ENCODE measurements at places on chromosomes 3 and 15.

DNA sequence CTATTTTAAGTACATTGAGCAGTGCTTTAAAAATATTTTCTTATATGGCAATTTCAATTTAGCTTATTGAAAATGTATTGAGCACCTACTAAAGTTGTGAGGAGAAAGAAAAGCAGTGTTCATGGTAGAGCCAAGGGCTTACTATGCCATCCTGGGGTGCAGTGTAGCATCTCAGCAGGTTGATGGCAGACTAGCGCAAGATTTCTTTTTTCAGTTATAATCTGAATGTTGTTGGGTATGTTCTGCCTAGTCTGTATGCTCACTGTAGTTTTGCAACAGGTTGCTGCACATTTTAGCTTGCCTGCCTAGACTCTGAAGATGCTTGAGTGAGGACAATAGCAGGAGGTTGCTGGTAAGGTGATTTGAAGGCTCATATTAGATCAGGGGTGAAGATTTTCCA, 103.1 kb upstream of the UNC13C start:
- no peak for DNase-seq

DNA sequence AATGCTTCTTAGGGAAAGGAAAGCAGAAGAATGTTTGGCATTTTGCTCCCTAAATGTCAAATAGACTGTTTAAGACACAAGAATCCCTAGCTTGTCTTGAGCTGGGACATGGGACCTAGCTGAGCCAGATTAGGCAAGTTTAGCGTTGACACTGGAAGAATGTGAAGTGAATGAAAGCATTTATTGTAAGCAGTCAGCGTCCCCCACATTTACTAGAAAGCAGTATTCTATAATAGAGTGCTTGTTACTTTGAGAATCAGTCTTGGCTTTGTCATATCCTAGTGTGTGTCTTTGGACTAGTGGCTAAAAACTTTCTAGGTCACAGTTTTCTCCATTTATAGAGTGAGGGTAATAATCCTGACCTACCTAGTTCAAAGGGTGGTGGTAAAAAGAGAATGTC, 161.6 kb downstream of the ADAMTSL3 start:
- DNase-seq, result no peak

DNA sequence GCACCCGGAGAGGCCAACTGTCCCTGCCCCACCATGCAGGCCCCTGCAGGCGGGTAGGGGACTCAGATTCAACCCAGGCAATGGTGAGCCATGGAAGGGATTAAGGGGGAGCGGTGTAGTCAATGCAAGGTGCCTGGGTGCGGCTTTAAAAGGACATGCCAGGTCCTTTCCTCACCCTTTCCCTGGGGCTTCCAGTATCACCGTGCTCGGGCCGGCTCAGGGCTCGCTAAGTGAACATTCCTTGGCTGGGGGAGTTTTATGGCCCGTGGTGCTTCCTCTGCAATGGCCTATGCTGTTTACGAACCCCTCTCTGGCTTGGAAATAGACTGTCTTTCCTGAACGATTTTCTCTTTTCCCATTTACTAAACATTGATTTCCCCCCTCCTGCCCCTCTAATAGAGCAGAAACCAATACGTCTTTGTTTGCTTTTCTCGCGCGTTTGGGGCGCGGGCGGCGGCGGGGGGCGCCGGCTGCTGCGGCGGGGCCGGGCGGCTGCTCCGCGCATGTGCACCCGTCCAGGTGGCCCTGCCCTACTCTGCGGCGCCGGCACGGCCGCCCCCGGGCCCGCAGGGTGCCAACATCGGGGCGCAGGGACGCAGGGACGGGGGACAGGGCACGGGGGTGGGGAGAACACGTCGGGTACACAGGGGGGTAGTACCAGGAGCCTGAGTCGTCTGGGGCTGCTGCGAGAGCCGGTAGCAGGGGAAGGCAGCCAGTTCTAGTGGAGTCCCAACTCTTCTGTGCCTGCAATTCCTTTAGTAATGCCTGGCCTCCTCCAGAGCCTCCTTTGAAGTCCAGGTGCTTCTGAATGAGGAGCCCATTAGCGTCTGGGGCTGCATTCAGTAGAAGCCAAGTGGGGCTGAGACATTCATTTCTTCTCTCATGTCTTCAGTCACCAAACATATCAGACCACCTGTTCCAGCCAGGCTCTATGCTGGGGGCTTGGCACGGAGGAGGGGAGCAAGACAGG, 26.9 kb upstream of the CACNA2D2 start:
- DNase-seq, result no peak

GRCh38 chr15:100753503-100753902, 126.1 kb upstream of the ALDH1A3 start:
- no peak for DNase-seq

DNA sequence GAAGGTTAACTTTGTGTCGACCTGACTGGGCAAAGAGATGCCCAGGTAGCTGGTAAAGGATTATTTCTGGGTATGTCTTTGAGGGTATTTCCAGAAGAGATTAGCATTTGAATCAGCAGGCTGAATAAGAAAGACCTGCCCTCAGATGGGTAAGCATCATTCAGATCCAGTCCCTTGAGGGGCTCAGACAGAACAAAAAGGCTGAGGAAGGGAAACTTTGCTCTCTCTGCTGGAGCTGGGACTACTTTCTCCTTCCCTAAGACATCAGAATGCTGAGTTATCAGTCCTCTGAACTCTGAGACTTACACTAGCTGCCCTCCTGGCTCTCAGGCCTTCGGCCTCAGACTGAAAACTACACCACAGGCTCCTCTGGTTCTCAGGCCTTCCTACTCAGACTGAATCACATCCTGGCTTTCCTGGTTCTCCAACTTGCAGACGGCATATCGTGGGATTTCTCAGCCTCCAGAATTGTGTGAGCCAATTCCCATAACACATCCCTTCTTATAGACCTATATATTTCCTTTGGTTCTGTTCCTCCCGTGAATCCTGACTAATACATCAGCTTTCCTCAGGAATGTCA, 982.9 kb downstream of the TUSC7 start:
- DNase-seq, result no peak

GRCh38 chr3:194043516-194043915, 92.4 kb upstream of the HES1 start:
- no peak for DNase-seq

Measured in SK-N-SH (cell line).